ENCODE measurements at places on chromosomes 7 and 10.
A peak's percentile ranks its signal among the peaks of the same experiment; 100 is the strongest.

- no peak for DNase-seq
Measured at GRCh38 chr10:14519785-14520184, 189.1 kb upstream of the FRMD4A start.

GRCh38 chr10:31871266-31872065, 57.2 kb downstream of the ARHGAP12 start:
- no peak for DNase-seq

DNA sequence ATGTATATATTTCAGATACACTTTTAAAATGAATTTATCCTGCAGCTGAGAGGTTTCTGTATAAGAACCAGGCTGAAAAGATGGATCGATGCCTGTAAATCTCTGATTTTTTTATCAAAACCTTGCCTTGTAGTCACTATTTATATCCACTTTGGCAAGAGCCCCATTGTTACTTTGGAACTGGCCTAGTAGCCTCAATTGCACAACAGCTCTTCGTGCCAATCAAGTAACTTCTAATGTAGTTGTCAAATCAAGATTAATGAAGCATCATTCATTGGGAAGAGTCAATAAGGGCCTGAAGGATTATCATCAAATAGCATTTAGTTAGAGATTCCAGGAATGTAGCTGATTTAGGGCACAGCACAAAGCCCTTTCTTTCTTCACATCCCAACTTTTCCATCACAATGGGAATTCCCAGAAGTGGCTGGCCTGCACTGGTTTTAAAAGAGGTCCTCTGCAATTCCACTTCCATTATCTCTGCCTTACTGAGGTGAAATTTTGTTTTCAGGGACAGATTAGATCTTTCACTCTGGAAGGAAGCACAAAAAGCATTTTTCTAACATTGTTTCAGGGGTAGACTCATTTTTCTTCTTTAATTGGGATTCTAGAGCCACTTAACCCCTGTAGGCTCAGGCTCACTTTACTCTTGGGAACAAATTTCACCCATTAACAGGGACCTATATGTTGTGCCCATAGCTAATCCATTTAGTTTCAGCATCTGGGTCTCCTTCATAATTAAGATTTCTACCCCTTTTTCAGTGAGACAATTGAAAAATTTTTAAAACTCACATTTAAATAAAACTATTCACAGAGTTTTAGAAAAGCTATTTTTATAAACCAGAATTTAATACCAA, 97.8 kb downstream of the CALCR start:
- DNase-seq = no peak

DNA sequence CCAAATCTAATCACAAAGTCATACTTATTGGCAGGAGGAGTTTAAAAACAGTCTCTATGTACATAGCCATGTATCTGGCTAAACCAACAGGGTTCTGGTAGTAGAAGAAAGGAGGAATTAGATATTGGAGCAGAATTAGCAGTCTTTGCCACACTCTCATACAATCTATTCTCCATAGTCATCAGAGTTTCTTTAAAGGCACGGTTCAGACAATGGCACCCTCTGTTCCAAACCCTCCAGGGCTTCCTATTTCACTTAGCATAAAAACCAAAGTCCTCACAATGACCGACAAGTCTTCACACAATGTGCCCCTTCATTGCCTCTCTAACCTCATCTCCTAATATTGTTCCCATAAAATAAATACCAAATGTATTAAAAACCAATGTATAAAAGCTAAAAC, 12.7 kb downstream of the ZNF438 start:
- no peak for DNase-seq

GRCh38 chr10:123991611-123992570, 100.3 kb upstream of the CPXM2 start:
- no peak for DNase-seq

GRCh38 chr10:99656199-99657064, 2.9 kb upstream of the ENTPD7 start:
- no peak for DNase-seq

GRCh38 chr10:62473241-62473640, 99.1 kb downstream of the ZNF365 start:
- DNase-seq = no peak

- DNase-seq = no peak
Measured at GRCh38 chr7:134692344-134692705, 45.7 kb downstream of the BPGM start.

DNA sequence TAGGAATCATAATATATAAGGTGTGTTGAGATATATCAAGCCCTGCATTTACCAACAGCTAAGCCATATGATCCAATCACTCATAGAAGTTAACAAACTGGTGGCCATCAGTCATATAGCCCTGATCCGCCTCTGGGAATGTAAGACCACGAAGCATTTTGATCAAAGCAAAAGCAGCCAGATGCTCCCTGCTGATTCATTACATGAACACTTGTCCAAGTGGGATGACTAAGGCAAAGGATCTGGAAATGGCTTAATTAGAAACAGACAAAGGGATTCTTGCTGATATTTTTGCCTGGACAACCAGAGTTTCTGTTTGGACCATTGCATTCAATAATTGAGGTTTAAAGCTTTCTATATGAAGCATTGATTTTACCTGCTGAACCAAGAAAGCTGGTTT, 535.5 kb downstream of the GPAM start:
- DNase-seq = no peak

DNA sequence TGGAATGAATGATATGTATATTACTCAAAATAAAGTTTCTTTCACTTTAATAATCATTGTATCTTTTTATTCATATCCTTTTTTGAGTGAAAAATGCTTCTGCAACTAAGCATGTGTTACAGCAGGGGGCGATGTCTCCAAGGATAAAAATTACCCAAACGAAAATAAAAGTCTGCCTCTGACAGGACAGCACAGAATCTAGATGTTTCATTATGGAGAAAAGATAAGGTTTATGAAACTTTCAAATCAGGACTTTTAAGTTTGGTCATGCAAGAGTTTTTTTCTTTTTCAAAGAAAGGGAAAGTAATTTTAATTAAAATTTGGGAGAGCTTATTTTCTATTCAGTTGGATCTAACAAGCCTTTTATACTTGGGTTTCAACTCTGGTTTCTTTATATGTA, 48.4 kb downstream of the TES start:
- DNase-seq = peak; percentile 11

- DNase-seq = no peak
Measured at GRCh38 chr7:115477193-115477651, 553.3 kb downstream of the TFEC start.

GRCh38 chr7:74400420-74401136, 53.1 kb upstream of the GTF2IRD1 start:
- no peak for DNase-seq

DNA sequence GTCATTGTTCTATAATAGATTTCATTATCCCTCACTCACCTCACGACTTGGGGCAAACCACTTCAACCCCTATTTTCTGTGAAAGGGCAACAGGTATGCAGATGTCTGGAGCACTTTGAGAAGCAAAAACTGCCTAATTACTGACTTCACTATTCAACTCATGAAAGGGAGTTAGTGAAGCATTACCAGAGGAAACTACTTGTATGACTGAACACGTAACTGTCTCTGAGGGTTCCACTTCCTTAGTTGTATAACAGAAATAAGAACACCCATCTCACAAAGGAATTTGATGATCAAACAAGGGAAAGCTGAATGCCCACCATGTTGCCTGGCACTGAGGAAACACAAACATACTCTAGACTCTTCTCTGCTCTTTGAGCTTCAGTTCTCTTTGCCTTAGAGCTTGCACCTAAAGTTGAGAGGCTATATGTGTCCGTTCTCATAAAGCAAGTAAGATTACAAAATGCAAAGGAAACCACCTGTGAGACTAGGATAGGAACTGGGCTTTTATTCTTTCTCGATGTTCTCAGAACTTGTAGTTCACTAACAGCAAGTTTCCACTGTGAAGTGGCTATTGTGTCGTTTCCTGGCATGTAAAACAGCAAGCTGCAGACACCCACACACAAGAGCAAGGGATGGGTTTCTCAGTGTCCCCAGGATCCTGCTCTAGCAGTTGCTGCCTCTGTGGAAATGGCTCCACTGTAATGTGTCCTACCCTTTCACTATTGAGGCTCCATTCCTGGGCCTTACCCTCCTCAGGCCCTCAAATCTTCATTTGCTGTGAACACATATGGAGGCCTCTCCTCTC, 2.6 kb downstream of the TMEM243 start:
- DNase-seq = peak; percentile 51

GRCh38 chr7:37930226-37930948, 9.9 kb downstream of the EPDR1 start:
- DNase-seq = no peak

GRCh38 chr7:93719546-93719945, 145.0 kb upstream of the CALCR start:
- no peak for DNase-seq

- no peak for DNase-seq
Measured at GRCh38 chr10:6232225-6232807, 29.6 kb downstream of the PFKFB3 start.

- no peak for DNase-seq
Measured at GRCh38 chr7:4245135-4245865, 436.8 kb upstream of the FOXK1 start.

GRCh38 chr7:54543051-54543488, 895 bp downstream of the VSTM2A start:
- DNase-seq = no peak

DNA sequence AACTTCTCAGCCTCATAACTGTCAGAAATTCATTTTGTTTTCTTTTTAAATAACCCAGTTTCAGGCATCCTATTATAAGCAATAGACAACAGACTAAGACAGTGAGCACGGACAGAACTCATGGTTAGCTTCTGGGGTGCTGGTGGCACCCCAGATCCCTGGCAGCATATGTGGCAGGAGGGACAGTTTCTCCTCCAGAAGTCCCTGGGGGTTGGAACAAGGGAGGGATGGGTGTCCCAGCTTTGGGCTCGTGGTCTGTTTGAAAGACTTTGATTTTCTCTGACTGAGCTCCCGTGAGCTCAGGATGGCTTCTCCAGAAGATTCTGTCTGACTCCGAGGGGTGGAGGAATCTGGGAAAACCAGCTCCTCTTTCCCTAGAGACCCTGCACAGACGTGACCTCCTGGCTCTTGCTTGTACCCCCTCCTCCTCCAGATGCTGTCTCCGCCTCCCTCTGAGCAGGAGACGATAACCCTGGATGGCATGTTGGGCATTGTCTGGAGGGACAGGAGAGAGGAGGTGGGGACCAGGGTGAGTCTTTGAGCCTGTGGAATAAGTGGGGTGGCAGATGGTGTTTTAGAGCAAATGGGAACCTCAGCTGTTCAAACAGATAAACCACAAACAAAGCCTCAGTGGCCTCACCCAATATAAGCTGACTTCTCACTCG, 421.1 kb downstream of the GLRX3 start:
- DNase-seq = no peak

GRCh38 chr10:31618541-31619291, 299.7 kb downstream of the ZEB1 start:
- no peak for DNase-seq

- no peak for DNase-seq
Measured at GRCh38 chr7:112946350-112946749, 140.3 kb downstream of the GPR85 start.

GRCh38 chr7:155469-155900, 36.9 kb upstream of the FAM20C start:
- DNase-seq = no peak

- DNase-seq = no peak
Measured at GRCh38 chr7:149783386-149784250, 10.2 kb upstream of the ZNF467 start.

- no peak for DNase-seq
Measured at GRCh38 chr10:48811917-48812316, 127.2 kb downstream of the WDFY4 start.

GRCh38 chr7:128701062-128701785, 29.1 kb downstream of the GARIN1A start:
- DNase-seq = no peak

- no peak for DNase-seq
Measured at GRCh38 chr7:70436790-70437350, 695.1 kb upstream of the GALNT17 start.

GRCh38 chr7:50164559-50165170, 71.6 kb upstream of the ZPBP start:
- peak; percentile 23 for DNase-seq

GRCh38 chr7:157037635-157038034, 27.2 kb upstream of the MNX1 start:
- no peak for DNase-seq

DNA sequence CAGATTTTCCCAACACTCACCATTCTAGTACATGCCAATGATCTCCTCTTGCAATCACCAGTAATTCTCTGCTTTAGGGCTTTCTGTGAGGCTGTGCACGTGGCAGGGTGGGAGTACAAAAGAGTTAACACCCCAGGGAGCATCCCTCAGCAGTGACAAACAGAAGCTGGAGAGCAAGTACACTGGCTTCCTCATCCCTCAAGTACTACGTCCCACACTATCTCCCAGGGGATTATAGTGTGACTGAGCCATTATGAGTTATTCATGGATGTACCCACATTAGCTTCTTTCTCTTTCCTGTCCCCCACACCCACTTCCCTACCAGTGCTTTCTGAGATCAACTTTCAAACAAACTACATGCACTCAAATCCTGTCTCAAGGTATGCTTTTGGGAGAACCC, 1216.5 kb upstream of the AUTS2 start:
- no peak for DNase-seq

DNA sequence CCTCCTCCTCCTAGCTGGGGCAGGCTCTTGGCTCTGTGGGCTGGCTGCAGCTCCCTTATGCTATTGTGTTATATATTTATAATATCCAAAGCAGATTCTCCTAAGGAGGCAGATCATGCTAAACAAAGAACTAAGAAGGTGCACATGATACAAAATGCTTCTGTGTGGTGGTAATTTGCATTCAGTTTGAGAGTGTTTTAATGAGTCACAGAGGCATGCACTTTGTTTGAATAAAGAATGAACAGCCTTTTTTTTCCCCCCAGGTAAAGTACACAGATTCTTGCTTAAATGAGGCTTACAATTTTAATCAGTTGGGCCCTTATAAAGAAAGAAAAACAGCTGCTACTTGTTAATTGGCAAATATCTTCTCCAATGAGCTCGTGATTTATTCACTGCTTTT, 95.0 kb downstream of the FANK1 start:
- no peak for DNase-seq

GRCh38 chr7:116211913-116212596, 1.7 kb downstream of the TES start:
- no peak for DNase-seq

DNA sequence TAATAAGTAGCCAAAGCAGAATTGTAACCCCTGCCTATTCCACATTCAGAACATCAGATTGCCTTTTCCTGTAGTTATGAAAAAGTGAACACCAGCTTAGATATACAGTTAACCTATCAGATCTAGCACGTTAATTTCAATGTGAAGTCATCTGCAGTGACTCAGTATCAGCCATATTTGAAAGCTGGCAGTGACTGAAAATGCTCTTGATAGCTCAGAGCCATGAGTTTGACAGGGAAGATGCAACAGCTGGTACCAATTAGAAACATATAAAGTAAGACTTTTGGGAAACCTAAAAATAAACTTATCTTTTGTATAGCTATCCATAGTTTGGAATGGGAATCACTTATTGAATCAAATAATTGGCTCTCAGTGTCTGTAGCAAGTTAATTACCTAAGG, 284.1 kb upstream of the NPSR1 start:
- no peak for DNase-seq

- no peak for DNase-seq
Measured at GRCh38 chr7:87380905-87381304, 35.4 kb downstream of the CROT start.

GRCh38 chr7:122248472-122248871, 56.1 kb downstream of the FEZF1 start:
- no peak for DNase-seq

Measured in activated CD4-positive, alpha-beta T cell treated with anti-CD3 and anti-CD28 coated beads for 4 hours (primary cell).